Panc1 (cell line): ENCODE measurements at places on chromosomes 12 and 14.

DNA sequence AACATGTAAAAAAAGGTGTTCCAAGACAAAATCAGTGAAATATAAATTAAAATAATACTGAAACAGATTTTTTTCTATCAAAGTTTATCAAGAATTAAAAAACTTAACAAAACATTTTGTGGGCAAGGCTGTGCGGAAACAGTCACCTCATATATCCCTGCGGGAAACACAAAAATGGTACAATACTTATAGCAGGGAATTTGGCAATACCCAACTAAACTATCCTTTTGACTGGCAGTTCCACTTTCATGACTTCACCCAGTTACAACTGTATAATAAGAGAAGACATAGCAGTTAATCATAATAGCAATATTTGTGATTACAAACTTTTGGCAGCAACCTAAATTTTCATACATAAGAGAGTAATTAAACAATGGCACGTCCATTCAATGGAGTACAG lies 121.5 kb upstream of the EGLN3 start:
- H3K4me1 ChIP-seq: no peaks in the 10 kb centered on the region
- no peaks in the 10 kb centered on the region for H3K27me3 ChIP-seq
- no peak overlapping the region for H3K27ac ChIP-seq
- no peak for DNase-seq

GRCh38 chr14:79167957-79168356 lies 997.8 kb downstream of the NRXN3 start:
- no peak for DNase-seq
- H3K36me3 ChIP-seq: no peaks in the 10 kb centered on the region
- H3K4me3 ChIP-seq: no peak overlapping the region

DNA sequence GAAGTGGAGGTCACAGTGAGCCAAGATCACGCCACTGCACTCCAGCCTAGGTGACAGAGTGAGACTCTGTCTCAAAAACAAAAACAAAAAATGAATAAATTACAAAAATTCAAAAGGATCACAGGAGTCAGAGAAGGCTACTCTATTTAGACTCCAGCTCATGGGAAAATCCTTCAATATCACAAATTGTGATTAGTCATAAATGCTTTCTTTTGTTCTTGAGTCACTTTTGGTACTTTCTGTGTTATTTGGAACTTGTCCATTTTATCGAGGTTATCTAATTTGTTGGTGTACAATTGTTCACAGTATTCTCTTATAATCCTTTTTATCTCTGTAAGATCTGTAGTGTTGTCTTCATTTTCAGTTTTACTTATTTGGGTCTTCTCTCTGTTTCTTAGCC lies 18.9 kb downstream of the ALDH2 start:
- peaks cover 2% of the 10 kb centered on the region; the same call in 1 of the 2 replicates for H3K4me1 ChIP-seq
- no peaks in the 10 kb centered on the region for H3K27me3 ChIP-seq
- no peaks in the 10 kb centered on the region for H3K36me3 ChIP-seq
- H3K4me3 ChIP-seq: no peak overlapping the region

- H3K36me3 ChIP-seq: no peaks in the 10 kb centered on the region
- no peak overlapping the region for H3K4me3 ChIP-seq
- no peaks in the 10 kb centered on the region for H3K4me1 ChIP-seq
- peak; percentile 8 for DNase-seq
- H3K27me3 ChIP-seq: no peaks in the 10 kb centered on the region
Measured at GRCh38 chr12:67681105-67681778, 32.7 kb downstream of the DYRK2 start.

DNA sequence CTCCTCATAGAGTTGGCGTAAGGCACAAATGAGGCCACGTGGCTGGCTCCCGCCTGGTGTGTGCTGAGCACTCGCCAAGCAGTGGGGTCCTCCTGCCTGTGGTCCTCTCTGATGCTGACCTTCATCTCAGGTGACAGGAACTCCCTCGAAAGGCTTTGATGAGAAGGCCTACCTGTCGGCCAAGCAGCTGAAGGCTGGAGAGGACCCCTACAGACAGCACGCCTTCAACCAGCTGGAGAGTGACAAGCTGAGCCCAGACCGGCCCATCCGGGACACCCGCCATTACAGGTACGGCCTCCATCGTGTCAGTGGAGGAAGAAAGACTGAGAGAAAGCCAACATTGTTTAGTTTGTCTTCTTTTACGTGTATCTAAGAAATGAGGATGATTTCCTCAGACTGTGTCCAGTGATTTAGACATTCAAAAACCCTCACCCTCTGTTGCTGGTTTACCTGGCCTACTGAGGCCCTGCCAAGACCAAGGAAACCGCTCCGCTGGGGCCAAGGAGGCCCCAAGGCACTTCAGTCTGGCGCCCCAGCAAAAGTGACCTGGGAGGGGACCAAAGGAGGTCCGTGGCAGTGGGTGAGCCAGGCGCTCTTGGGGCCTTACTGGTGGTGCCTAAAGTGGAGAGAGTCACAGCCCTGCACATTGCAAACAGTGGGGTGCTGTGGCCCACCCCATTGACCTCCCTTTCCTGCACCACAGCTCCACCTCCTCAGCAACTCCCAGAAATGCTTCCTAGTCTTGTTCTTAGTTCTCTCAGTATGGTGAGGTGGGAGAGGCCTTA lies 60.8 kb downstream of the GALNT16 start:
- no peaks in the 10 kb centered on the region for H3K36me3 ChIP-seq
- H3K4me1 ChIP-seq: no peaks in the 10 kb centered on the region
- no peak overlapping the region for H3K27ac ChIP-seq
- DNase-seq: no peak
- H3K27me3 ChIP-seq: no peaks in the 10 kb centered on the region

- H3K27me3 ChIP-seq: no peaks in the 10 kb centered on the region
- H3K4me3 ChIP-seq: no peak overlapping the region
- H3K4me1 ChIP-seq: peaks cover 57% of the 10 kb centered on the region
- peaks cover 9% of the 10 kb centered on the region; the same call in 1 of the 2 replicates for H3K36me3 ChIP-seq
- peak overlapping the region; percentile 71 for H3K27ac ChIP-seq
Measured at GRCh38 chr14:105013150-105013785, 7.6 kb downstream of the CDCA4 start.

DNA sequence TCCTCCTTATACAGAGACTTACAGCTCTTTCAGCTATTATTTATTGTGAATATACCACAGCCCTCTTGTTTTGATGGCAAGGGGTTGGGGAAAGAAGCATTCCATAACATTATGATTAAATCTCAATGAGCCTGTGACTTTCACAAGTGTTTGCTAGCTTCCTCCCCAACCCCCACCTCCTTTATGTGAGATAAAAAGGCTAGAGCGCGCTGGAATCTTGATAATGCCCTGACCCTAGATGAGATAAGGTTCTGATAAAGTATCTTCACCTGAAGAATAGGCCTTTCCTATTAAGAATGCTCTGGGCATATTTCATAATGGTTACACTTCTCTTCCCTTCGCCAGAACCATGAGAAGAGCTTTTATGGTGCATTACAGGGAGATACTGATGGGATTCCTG lies 236.8 kb downstream of the CCDC91 start:
- no peak overlapping the region for H3K4me3 ChIP-seq
- H3K27ac ChIP-seq: no peak overlapping the region
- no peak for DNase-seq
- H3K4me1 ChIP-seq: no peaks in the 10 kb centered on the region

- no peak overlapping the region for H3K4me3 ChIP-seq
- no peaks in the 10 kb centered on the region for H3K27me3 ChIP-seq
- no peaks in the 10 kb centered on the region for H3K4me1 ChIP-seq
- no peak overlapping the region for H3K27ac ChIP-seq
Measured at GRCh38 chr12:23540572-23540971, 408.9 kb downstream of the SOX5 start.

GRCh38 chr12:45259675-45260074 lies 43.8 kb downstream of the ANO6 start:
- H3K27me3 ChIP-seq: no peaks in the 10 kb centered on the region
- no peaks in the 10 kb centered on the region for H3K36me3 ChIP-seq
- H3K4me3 ChIP-seq: peak overlapping the region; percentile 5; the same call in 1 of the 2 replicates
- H3K27ac ChIP-seq: peak overlapping the region; percentile 88
- H3K4me1 ChIP-seq: peaks cover 77% of the 10 kb centered on the region

DNA sequence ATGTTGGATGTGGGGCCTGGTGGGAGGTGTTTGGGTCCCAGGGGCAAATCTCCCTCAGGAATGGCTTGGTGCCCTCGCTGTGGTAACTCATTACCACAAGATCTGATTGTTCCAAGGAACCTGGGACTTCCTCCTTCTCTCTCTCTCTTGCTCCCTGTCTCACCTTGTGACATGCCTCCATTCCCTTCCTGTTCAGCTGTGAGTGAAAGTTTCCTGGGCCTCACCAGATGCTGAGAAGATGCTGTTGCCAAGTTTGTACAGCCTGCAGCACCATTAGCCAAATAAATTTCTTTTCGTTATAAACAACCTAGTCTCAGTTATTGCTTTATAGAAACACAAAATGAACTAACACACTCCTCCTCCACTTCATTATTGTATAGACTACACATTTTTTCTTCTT lies 759.8 kb upstream of the MDGA2 start:
- no peak overlapping the region for H3K27ac ChIP-seq
- no peak for DNase-seq
- H3K4me1 ChIP-seq: no peaks in the 10 kb centered on the region
- no peaks in the 10 kb centered on the region for H3K36me3 ChIP-seq
- no peak overlapping the region for H3K4me3 ChIP-seq
- no peaks in the 10 kb centered on the region for H3K27me3 ChIP-seq

DNA sequence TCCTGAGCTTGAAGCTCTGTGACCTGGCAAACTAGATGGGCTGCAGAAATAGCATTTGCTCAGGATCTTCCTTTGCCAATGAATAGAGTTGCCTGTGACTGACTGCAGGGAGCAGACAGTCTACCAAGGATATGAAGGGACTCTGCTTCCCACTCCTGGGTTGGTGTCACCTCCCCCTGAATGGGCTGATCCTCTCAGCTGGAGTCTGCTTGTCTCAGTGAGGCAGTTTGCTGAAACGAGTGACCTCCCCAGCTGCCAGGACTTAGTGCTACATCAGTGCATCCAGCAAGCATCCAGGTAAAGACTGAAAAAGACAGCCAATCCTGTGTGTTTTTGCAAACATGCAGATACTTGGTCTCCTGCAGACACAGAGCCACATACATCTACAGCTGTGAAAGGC lies 28.5 kb downstream of the PAH start:
- no peak overlapping the region for H3K27ac ChIP-seq
- no peaks in the 10 kb centered on the region; the same call in 1 of the 2 replicates for H3K27me3 ChIP-seq

GRCh38 chr12:53558631-53559030 lies 51.3 kb upstream of the NPFF start:
- H3K4me3 ChIP-seq: no peak overlapping the region
- no peak for DNase-seq
- no peaks in the 10 kb centered on the region for H3K27me3 ChIP-seq
- peaks cover 30% of the 10 kb centered on the region for H3K4me1 ChIP-seq
- H3K27ac ChIP-seq: no peak overlapping the region
- no peaks in the 10 kb centered on the region for H3K36me3 ChIP-seq

DNA sequence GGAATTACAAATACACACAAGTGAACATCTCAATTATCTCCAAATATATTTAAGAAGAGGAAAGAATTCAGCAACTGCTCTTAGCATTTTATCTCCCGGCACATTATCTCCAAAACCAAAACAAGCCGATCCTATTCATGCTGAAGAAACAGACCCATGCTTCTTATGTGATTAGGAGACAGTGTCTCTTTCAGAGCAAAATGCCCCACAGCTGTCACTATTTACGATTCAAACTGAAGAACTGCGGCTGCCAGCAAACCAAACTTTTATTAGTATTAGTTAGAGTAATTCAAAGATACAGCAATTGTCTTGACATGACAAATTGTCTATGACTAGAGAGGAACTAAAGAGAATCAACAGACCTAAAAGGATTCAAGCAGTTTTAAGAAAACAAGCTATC lies 79.4 kb downstream of the SETD3 start:
- H3K4me1 ChIP-seq: no peaks in the 10 kb centered on the region
- H3K4me3 ChIP-seq: no peak overlapping the region
- no peaks in the 10 kb centered on the region for H3K27me3 ChIP-seq
- H3K36me3 ChIP-seq: peaks cover 6% of the 10 kb centered on the region
- H3K27ac ChIP-seq: no peak overlapping the region

DNA sequence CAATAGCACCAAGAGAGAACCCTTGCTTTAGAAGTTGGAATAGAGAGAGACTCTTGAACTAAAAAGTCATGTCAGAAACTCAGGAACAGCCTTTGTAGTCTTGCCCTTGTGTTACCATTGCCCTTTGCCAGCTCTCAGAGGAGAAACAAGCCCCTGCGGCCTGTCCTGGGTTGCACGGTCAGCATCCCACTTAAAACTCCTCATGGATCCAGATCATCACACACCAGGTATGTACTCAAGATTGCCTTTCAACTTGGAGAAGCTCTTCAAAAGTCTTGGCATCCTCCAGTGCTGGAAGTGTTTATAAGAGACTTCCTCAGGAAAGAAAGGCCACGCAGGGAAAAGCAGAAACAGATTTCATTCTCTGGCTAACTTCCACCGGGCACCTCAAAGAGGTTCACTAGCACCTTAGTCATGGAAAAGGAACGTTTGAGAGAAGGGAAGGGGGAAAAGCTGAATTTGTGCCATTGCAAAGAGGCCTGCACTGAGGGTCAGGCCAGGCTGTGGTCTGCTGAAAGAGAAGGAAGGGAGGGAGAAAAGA lies 594.2 kb downstream of the MED13L start:
- no peak overlapping the region for H3K27ac ChIP-seq
- H3K4me1 ChIP-seq: no peaks in the 10 kb centered on the region
- no peak for DNase-seq
- H3K4me3 ChIP-seq: no peak overlapping the region
- H3K36me3 ChIP-seq: no peaks in the 10 kb centered on the region
- no peaks in the 10 kb centered on the region; the same call in 1 of the 2 replicates for H3K27me3 ChIP-seq

GRCh38 chr14:79661752-79662151 lies 549.6 kb downstream of the DIO2 start:
- no peak for DNase-seq
- H3K27me3 ChIP-seq: no peaks in the 10 kb centered on the region
- H3K4me1 ChIP-seq: no peaks in the 10 kb centered on the region
- H3K4me3 ChIP-seq: no peak overlapping the region
- no peaks in the 10 kb centered on the region for H3K36me3 ChIP-seq

GRCh38 chr14:35940291-35940690 lies 114.2 kb downstream of the BRMS1L start:
- H3K27ac ChIP-seq: no peak overlapping the region
- peak overlapping the region; percentile 18; the same call in 1 of the 2 replicates for H3K4me3 ChIP-seq
- H3K36me3 ChIP-seq: no peaks in the 10 kb centered on the region
- no peaks in the 10 kb centered on the region for H3K4me1 ChIP-seq
- peaks cover 3% of the 10 kb centered on the region for H3K27me3 ChIP-seq

- H3K27me3 ChIP-seq: no peaks in the 10 kb centered on the region
- DNase-seq: no peak
- H3K4me3 ChIP-seq: no peak overlapping the region
- 0 out of 2 replicates have a peak, but pooled peaks cover 3% of the 10 kb centered on the region for H3K4me1 ChIP-seq
- no peak overlapping the region for H3K27ac ChIP-seq
- no peaks in the 10 kb centered on the region for H3K36me3 ChIP-seq
Measured at GRCh38 chr12:110546339-110546738, 36.8 kb downstream of the PPTC7 start.

DNA sequence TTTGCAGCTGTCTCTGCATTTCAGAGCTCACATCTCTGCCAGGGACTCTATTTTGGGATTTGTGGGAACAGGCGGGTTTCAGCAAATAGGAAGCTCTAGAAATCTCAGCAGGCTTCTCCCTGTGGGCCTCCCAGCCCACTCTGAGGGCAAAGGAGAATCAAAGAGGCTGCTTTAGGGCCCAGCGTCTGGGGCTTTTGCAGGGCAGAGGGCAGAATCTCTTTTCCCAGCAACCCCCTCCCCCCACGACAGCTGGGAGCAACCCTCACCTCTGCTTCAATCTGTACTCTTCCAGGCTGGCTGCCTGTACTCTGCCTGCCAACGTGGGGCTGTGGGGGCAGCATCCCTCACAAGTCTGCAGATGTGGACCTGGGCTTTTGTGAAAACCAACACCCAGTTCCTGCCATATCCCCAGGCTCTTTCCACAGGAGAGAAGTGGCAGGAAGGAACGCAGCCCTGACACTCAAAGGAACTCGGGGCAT lies 529.6 kb upstream of the TBX3 start:
- H3K27ac ChIP-seq: no peak overlapping the region
- H3K4me3 ChIP-seq: no peak overlapping the region
- DNase-seq: no peak
- H3K36me3 ChIP-seq: no peaks in the 10 kb centered on the region
- no peaks in the 10 kb centered on the region for H3K4me1 ChIP-seq
- no peaks in the 10 kb centered on the region for H3K27me3 ChIP-seq
